ENCODE measurements at places on chromosomes 4 and X.

DNA sequence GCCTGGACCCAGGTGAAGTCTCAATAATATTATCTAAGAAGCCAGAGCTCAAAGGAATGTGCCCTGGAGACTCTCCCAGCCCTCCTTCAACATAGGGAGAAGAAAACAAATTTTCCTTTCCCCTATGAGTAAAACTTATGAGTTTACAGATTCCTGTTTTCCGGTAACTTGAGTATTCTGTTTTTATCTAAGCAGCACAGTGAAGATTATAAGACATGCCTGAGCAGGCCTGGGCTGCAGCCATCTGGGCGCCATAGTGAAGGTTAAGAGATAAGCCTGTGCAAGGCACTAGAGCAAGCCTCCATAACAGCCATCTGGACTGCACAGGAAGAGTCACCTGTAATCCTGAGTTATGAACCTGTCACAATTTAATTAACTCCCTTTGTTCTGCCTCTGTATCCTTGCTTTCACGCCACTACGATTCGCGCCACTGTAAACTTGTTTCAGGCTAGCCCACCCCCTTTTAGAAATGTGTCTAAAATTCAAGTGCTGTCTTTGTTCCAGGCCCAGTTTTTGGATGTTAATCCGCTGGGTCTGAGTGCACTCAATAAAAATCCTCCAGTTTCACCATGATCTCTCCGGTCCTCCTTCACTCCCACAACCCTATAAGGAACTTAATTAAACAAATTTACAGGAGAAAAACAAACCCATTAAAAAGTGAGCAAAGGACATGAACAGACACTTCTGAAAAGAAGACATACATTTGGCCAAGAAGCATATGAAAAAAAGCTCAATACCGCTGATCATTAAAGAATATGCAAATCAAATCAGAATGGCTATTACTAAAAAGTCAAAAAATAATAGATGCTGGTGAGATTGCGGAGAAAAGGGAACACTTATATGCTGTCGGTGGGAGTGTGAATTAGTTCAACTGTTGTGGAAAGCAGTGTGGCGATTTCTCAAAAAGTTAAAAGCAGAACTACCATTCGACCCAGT is 189.5 kb downstream of the APBB2 start:
- DNase-seq, result no peak

DNA sequence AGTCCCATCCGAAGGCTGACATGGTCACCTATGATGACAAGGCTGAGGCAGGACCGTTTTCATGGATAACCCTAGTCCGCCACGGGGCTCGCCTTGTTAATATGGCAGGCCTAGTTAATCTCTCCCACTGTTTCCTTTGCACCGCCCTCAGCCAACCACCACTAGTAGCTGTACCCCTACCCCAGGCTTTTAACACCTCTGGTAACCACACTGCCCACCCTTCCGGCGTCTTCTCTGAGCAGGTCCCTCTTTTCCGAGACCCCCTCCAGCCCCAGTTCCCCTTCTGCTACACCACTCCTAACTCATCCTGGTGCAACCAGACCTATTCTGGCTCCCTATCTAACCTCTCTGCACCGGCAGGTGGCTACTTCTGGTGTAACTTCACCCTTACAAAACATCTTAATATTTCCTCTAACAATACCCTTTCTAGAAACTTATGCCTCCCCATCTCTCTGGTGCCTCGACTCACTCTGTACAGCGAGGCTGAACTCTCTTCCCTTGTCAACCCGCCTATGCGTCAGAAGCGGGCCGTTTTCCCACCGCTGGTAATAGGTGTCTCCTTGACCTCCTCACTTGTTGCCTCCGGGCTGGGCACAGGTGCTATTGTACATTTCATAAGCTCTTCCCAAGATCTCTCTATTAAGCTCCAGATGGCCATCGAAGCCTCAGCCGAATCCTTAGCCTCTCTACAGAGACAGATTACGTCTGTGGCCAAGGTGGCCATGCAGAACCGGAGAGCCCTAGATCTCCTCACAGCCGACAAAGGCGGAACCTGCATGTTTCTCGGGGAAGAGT is 964.4 kb downstream of the RPA4 start:
- no peak for DNase-seq

DNA sequence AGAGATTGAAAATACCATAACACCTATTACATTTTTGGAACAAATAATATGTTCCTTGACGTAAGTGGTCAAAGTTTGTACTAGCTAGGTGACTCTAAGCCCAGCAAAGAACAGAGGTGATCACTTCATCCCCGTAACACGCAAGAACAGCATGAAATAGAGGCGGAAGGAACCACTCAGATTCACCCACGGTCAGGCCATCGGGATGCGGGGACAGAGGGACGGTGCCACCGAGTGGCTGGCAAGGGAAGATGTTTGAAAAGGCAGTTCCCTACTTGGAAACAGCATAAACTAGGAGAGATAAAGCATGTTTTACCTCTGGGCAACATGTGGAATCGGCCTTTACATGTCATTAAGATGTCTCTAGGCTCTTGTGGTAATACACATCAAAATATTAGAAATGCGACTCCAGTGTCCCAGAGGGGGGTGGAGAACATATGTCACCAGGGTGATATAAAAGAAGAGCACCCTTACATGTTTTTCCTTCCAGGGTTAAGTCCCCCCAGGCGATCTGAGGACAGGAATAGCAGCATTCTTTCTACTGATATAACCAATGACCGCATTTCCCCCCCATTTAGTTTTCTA is 84.0 kb downstream of the PHKA2 start:
- no peak for DNase-seq

GRCh38 chr4:72613959-72614358 is 44.9 kb upstream of the ADAMTS3 start:
- DNase-seq, result no peak

DNA sequence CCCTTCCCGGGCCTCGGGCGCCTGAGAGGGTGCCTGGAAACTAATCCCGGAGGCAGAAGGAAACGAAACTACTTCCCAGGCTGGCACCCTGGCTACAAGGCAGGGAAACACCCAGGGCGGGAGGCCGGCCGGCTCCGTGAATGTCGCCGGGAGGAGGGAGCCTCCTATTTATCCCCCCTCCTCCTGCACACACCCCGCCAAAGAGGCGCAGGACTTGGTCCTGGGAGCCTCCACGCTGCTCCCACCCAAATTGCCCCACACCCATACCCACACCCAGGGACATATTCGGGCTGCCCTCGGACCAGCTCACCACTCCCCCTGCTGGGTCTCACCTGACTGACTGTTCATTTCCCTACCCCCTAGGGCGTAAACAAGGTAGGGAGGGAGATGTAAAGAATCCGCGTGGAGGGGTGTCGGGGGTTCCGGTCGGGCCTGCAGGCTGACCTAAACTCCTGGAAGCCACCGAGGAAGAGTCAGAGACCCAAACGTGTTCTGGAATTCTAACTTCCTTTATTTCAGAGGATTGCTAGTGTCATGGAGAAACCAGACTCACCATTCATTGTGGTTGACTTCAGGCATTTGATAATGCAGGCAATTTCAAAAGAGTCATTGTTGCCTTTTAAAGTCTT is at the start of gene BTC:
Gene BTC, minus strand, starts transcription at position 142 of the 629 bp plus-strand sequence. CDS start 198 bp downstream, outside the sequence.
- DNase-seq, result peak; percentile 84

GRCh38 chr4:118718511-118719170 is 33.4 kb downstream of the METTL14 start:
- no peak for DNase-seq

DNA sequence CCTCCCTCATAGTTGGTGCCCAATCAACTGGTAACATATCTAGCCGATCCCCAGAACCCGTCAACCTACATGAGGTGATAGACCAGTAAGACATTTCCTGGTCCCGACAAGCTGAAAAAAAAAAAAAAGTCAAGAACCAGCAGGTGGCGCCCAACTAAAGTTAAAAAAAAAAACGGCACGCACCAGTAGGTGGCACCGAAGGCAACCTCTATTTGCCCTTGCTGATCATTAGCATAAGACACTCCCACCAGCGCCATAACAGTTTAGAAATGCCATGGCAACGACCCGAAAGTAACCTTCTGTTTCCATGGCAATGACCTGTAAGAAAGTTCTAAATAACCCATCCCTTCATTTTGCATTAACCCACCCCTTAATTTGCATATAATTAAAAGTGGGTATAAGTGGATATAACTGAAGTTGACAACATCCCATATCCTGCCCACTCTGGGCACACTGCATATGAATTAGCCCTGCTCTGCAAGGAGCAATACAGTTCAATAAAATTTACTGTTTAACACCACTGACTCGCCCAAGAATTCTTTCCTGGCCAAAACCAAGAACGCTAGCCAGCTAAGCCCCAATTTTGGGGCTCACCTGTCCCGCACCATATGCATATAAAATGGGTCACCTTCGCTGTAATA is 83.9 kb upstream of the SPANXB1 start:
- DNase-seq, result peak; percentile 83

- DNase-seq, result no peak
These were observed 1.6 kb downstream of the SLC49A3 start for GRCh38 chr4:687048-687970.

GRCh38 chr4:26171941-26172340 is 148.9 kb upstream of the RBPJ start:
- DNase-seq, result no peak

DNA sequence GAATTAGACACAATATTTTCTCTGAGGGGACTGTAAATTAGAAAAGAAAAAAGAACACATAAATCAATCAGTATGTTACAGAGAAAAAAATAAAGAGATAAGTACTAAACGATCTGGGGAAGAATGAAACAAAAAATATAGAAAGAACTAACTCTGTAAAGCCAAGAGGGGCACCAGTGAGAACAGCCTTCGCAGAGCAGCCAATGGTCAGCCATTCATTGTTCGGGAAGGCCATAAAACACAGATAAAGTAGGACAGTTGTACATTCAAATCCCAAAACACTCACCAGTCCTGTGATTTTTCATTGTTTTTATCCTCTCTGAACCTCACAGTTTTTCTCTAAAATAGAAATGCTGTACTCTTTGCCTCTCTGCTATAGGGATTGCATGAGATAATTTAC is 127.9 kb downstream of the NEK1 start:
- no peak for DNase-seq

DNA sequence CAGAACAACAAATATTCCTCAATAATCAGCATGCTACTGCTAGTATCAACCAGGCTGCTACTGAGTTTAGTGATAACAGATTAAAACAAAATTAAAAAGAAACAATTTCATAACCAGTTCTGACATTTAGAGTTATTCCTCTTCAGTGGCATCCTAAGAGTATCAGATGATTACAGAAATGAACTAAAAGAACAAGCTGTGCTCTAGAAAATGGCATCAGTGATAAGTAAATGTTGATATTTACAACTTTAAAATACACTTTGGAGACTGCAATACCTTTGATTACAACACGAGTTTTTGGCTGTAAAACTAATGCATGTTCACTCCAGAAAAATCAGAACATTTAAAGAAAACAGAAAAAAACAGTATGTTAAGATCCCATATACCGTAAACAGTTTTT is 72.9 kb downstream of the ADGRA3 start:
- DNase-seq, result no peak

DNA sequence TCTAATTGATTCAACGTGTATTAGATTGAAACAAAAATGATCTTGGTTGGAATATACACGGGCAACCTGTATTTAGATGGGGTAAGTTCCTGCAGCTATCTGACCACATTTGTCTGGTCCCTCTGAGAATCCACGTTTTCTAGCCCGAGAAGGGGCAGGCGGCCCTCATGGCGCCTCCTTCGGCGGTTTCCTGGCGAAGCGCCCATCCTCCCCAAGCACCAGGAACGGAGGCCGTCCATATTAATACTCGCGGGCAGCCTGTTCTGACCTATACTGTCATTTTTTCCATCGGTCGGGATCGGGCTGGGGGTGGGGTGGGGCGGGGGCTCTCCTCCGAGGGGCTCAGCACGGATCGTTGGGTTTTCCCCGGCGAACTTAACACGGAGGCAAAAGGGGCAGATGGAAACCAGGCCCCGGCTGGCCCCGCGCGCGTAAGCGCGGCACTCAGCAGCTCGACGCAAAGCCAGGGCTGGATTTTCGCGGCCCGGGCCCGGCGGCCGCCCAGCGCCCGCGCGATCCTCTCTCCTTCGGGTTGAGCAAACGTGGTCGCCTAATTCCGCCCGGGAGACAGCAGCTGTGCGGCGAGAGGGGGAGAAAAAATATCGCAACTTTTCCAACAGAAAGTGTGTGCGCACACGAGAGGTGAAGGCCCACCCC is 77.2 kb upstream of the BCOR start:
- DNase-seq, result peak; percentile 50

- DNase-seq, result no peak
These were observed 75.6 kb downstream of the CLDN22 start for GRCh38 chr4:183244506-183244905.

GRCh38 chr4:88240297-88240714 is 44.1 kb downstream of the PPM1K start:
- DNase-seq, result no peak

GRCh38 chr4:94334962-94335361 is 7.7 kb downstream of the HPGDS start:
- DNase-seq, result no peak

- no peak for DNase-seq
These were observed 1018.4 kb upstream of the TENM3 start for GRCh38 chr4:181224852-181225251.

DNA sequence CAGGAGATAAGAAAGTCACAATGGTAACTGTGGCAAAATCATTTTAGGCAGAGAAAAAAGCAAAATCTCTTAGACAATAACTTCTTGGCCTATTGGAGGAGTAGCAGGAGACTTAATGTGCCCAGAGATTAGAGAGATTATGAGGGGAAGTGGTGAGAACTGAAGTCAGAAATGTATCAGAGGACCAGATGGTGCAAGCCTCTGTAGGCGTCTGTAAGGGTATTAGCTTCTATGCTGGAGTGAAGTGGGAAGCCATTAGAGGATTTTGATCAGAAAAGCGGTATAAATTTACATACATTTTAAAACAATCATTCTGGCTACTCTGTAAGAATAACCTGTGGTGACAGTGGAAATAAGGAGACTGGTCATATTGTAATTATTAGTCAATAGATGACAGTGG is 236.7 kb downstream of the FAT4 start:
- no peak for DNase-seq

GRCh38 chr4:150547154-150547838 is 34.7 kb upstream of the MAB21L2 start:
- DNase-seq, result no peak

DNA sequence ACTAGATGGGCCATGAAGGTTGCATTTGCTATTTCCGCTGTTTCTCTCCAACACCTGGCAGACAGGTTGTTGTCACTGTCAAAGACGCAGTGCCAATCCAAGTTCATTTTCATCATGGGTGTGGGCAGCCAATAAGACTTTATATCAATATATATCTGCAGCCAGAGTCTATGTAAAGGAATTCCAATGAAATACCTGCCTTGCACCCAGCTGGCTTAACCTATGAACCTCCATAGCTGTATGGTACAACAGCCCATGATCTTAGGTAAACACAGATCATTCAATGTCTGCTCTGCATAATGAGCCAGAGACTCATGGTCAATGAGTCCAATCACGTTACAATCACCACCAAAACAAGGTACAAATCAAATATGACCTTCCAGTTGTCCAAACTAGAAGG is 37.7 kb upstream of the ADGRA3 start:
- DNase-seq, result no peak

- no peak for DNase-seq
These were observed 73.7 kb downstream of the GATB start for GRCh38 chr4:151687021-151687640.

- no peak for DNase-seq
These were observed 154.6 kb downstream of the FMR1NB start for GRCh38 chrX:148135738-148136137.

Measured in MM.1S (cell line).